Stimulated activated CD8-positive, alpha-beta memory T cell treated with anti-CD3 and anti-CD28 coated beads, Interleukin-4, amount 100 ng/mL, for 48 hours (primary cell): ENCODE measurements at places on chromosomes 2 and 18.

DNA sequence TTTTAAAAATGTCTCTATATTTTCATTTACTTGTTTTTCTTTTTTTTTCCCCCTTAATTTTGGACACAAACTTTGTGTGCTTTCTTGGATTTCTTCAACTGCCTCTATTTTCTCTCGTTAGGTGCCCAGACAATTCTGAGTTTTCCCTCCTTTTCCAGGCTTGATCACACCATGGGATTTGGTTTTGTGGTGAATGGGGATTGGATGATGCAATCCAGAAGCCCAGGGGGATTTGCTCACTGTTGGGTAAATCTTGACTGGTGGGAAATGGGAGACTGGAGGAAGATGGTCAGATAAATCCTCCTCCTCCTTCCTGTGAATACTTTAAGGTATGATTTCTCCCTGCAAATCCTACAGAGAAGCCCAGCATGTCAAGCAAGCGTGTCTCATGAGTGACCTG is 19.5 kb upstream of the PAX8 start:
- no peak for DNase-seq

DNA sequence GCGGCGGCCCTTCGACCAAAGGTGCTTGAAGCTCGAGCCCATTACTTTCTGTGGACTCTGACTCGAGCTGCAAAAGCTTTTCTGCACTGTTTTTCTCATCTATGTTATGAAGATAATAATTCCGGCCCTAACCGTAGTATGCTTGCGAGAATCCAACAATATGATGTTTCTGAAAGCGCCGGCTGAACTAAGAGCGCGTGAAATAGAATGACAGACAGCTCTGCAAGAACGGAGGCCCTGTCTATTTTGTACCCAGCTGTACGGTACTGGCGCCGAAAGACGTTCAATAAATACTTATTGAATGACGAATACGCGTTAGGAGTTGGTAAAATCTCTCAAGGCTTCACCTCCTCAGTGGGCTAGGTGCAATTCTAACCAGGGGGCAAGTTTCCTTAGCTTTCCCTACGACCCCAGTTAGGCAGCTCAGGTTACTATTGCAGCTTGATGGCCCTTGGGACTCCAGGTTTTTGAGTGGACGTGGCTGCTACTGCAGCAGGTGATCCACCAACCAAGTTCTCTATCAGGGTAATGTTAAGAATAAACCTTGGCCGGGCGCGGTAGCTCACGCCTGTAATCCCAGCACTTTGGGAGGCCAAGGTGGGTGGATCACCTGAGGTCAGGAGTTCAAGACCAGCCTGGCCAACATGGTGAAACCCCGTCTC is 570 bp downstream of the SCRN3 start:
- DNase-seq: no peak

- DNase-seq: no peak
Observed at GRCh38 chr2:69021727-69022126, 8.7 kb downstream of the ANTXR1 start.

- no peak for DNase-seq
Observed at GRCh38 chr2:25816249-25816648, 62.0 kb downstream of the ASXL2 start.

DNA sequence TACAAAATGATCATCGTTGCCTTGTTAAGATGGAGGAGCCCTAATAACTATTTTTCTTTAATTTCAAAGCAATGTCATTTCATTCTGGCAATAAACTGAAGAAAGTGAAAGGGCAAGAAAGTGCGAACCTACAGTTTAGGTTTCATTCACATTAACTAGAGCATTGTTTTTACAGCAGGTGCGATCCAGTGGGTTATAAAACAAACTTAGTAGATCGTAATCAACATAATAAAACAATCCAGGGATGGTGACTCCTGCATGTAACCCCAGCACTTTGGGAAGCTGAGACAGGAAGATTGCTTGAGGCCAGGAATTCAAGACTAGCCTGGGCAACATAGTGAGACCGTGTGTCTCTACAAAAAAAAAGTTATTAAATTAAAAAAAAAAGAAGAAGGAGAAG is 51.1 kb downstream of the AP1S3 start:
- DNase-seq: no peak

DNA sequence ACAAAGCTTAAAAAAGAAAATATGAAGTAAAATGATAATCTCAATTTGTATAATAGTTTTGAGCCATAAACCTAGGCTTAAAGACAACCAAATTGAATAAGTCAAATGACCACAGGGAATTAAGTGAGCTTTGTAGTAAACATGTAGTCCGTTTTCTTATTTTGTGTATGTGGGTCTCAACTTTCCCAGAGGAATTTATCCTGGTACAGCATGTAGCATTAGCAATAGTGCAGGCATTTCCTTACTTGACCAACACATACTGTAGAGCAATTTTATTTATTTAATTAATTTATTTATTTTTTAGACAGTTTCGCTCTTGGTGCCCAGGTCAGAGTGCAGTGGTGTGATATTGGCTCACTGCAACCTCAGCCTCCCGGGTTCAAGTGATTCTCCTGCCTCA is 37.5 kb upstream of the MTCL1 start:
- DNase-seq: no peak

GRCh38 chr2:21424375-21424774 is 300.6 kb downstream of the TDRD15 start:
- DNase-seq: no peak

DNA sequence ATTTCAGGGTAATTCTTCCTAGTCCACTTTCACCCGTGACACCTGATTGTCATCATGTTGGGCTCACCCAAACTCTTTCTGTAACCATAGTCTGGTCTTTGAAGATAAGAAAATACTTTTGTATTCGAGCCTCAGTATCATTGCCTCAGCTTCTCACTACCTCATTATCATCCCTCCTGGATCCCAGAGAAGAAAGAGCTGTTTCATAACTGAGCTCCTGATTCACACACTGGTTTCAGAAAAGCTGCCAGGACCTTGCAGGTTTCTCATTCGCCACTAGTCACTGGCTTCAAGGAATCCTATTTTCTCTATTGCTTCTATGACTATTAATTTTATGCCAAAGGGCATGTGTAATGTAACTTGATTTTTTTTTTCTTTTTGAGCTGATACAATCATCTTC is 2.9 kb upstream of the CRIM1 start:
- no peak for DNase-seq

DNA sequence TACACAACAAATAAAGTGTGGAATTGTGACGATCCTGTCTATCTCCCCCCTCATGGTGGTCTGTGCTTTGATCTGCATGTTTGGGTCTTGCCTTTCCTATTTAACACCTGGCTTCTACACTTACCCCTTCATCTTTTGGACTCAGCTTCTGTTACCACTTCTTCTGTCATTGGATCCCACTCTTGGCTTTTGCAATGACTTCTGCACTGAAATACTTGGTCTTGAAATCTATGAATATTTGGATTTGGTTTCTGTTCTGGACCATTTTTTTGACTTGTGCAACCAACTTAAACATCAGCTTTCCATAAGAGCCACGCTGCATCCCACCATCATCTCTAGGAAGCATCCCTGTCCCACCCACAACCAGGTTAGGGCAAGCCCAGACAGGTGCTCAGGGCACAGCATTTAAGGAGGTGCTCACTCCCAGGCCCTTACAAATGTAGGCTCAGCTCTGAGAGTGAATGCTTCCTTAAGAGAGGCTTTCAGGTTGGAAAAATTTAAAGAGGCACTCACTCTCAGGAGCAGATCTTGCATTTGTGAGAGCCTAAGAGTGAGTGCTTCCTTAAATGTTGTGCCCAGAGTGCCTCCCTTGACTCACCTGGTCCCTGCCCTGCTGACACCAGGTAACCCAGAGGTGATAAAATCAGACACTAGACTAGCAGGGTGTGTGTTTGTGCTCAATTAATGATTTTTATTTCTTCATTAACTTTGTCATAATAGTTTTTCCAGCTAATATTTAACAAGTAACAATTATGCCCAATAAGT is 124.5 kb upstream of the SH3BP4 start:
- DNase-seq: no peak

DNA sequence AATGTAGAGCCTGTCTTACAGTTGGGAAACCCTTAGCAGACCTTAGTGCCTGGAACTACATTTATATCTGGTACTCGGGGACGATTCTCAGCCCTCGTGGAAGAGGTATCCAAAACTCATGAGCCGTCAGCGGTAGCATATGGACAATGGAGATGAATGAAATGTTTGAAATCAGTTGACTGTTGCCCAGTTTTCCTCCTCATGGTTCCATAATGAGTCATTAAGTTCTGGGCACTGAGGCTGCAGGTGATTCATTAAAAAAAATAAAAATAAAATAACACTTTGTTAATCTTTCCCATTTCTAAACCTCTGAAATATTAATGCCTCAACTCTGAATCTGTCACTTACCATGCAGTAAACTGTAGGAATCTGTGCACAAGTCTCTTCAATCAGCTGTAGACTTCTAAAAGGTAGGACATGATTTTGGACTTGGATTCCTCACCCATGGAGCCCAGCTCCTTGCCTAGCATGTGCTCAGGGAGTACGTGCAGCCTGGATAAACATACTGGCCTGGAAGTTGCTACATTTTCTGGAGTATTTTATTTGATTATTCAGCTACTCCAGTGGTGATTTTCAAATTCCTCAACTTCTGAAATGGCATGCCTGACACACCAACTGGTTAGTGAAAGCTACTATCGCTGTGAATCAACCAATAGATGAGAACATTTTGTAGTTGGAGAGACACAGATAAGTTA is 979.2 kb downstream of the CNTNAP5 start:
- no peak for DNase-seq

GRCh38 chr2:127498386-127498785 is 27.9 kb downstream of the IWS1 start:
- no peak for DNase-seq

DNA sequence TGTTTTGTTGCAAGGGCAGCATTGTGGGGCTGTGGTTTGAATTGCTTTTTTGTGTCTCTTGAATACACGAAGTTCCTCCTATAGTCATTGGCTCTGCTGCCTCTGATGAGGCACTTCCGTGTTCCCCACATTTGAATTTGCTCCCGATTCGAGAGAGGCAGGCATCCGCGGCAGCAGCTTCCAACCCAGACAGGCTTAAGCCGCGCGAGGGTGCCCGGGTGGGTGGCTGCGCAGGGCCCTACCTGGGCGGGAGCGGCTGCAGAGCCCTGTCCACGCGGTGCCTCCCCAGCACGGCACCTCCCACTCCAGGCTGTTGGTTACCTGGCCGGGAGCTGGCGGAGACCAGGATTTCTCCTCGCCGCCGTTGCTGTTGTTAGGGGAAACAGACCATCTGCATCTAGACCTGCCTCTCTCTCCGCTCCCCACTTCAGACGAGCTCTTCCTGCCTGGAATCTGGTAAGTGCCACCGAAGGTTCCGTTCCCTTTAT is 151.3 kb downstream of the NEDD4L start:
- peak; percentile 34 for DNase-seq

- no peak for DNase-seq
Observed at GRCh38 chr2:32963941-32964340, 17.2 kb downstream of the LTBP1 start.

DNA sequence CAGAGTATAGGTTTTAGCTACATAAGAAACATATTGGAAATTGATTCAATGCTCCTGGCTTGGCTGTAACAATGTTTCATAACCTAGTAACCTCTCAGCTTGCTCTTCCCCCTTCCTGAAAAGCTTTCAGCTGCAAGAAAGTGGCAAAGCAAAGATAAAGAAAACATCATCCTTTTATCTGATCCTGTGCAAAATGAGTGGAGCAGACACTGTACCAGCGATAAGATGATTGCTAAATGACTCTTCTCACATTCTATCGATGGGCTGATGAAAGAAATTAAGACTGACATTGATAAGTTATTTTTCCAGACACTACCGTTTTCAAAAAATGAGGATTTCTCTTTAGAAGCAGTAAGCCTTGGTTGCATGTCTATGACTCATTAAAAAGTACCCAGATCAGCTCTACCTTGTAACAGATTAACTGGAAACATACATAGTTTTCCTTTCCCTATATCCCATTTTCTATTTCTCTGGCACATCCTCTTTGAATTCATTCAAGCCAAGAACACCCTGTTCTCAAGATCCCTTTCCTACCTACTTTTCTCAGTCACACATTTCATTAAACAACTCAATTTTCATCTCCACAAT is 87.1 kb upstream of the LYPD1 start:
- no peak for DNase-seq

- no peak for DNase-seq
Observed at GRCh38 chr2:156748221-156748620, 312.0 kb downstream of the GPD2 start.

DNA sequence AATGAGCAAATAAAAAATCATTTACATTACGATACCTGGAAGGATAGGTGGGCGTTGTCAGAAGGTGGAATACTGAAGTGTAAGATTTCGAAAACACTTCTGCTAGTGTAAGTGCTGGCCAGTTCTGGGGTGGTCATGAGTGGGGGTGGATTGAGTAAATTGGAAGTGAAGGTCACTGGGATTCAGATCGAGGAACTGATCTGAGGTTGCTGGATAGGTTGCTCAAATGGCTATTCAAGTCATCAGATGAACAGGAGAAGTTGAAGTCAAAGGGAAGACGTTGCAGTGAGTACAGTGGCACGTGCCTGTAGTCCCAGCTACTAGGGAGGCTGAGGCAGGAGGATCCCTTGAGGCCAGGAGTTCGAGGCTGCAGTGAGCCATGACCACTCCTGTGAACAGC is 95.7 kb downstream of the MALT1 start:
- no peak for DNase-seq

DNA sequence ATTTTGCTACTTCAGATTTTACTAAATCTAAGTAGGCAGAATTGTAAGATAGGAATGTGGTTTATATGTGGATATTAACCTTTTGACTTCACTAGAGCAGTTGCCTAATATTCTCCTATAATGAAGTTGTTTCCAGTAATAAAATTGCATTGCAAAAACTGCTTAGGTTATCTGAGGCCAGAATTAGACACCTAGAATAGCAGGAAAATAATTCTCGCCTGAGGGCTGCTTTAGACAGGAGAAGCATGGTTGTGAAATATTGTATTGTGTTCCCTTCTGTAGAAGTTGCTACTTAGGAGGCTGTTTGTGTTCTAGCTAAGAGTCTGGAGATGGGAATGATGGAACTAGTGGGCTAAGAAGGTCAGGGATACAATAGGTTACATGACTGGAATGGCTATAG is 146.3 kb downstream of the PLCL1 start:
- DNase-seq: no peak
